Upper lobe of left lung (tissue), 6 donors: ENCODE measurements at places on chromosomes 16 and 17.

GRCh38 chr16:31467151-31467773, 4.7 kb upstream of the TGFB1I1 start:
- DNase-seq = no peak

- no peak for DNase-seq
Observed at GRCh38 chr16:79124016-79124756, 476.4 kb downstream of the MAF start.

GRCh38 chr17:8697323-8697741, 47.3 kb downstream of the CCDC42 start:
- DNase-seq = peak; percentile 53

DNA sequence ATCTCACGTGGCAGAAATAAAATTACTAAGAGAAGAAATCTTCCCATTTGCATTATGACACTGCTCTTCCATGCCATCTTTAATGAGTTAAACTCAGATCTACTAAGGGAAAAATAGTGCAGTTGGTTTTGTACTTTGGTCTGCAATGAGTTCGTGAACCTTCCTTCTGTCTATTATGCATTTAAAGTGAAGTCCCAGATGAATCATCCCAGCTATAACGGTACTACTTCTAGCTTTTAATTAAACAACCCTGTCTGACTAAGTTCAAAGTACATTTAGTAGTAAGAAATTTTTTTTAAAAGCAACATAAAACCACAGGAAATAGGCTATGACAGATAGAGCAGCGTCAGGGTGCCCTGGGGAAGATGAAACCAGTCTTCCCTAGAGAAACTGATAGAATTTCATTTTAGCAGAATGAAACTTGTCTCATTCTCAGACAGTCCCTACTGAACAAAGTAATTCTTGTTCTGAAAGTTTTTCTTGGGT, 1.8 kb downstream of the TMIGD1 start:
- no peak for DNase-seq

DNA sequence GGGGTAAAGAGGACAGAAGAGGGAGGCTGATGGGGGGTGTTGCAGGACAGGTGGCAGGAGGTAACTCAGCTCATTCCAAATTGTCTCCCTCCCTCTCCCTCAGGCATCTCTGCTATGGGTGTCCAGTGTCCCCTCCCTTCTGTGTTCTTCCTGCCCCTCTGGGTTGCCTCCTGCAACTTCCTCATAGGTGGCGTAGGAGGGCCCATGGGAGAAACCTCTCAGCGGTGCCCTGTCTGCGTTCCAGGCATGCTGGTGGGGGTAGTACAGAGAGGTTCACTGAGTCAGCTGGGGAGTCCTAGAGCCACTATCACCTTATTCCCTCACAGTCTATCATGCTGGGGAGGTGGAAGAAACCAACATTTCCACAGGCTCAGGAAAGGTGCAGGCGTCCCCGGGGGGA, 14.7 kb upstream of the ODF4 start:
- DNase-seq = no peak

- no peak for DNase-seq
Observed at GRCh38 chr17:58109197-58109596, 26.0 kb downstream of the DYNLL2 start.

- no peak for DNase-seq
Observed at GRCh38 chr16:63981639-63982038, 1140.2 kb downstream of the CDH11 start.
